ENCODE measurements at places on chromosomes 11 and 22.

DNA sequence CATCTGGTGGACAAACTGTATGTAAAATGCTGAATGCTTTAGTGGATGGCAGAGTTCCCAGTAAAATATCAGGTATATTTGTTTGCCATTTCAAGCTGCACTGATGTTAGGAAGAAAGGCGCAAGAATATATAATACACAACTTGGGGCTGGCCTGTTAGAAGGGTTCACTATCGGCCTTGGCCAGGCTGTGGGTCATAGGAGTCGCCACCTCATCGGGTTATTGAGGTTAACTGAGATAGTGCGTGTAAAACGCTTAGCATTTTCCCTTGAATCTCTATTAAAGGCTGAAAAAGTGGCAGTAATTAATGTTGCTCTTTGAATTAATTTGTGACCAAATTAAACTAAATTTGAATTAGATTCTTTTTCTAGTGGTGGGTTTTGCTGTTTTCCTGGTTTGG, 5.1 kb downstream of the FAM118A start:
- no peak for DNase-seq

GRCh38 chr11:117814766-117815261, 9.7 kb downstream of the FXYD2 start:
- no peak for DNase-seq

DNA sequence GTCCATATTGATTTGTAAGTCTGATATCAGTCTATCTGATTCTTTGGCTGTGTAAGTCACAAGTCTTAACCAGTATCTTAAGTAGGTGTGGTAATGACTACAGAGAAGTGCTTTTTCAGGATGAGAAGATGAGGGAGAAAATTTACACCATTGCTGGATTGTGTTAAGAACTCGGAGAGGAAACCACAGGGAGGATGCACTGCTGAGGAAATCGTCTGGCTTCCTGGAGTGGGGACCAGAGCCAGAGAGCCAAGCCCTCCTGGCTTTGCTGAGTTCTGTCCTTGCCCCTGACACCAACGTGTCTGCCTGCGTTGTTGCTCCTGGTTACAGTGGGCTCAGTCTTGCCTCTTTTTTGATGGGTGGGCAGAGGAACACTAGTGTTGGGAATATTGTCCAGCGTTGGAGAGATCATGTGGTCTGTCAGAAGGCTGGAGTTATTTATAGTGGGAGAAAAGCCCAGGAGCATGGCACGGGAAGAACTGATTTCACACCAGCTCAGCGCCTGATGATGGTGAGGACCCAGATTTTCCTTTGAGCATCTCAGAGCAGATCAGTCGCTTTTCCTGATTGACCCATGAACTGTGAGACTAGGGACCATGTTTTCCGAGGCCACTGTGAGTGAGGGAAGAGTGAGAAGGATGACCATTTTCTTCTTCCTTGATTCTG, 29.6 kb downstream of the MARK2 start:
- no peak for DNase-seq

DNA sequence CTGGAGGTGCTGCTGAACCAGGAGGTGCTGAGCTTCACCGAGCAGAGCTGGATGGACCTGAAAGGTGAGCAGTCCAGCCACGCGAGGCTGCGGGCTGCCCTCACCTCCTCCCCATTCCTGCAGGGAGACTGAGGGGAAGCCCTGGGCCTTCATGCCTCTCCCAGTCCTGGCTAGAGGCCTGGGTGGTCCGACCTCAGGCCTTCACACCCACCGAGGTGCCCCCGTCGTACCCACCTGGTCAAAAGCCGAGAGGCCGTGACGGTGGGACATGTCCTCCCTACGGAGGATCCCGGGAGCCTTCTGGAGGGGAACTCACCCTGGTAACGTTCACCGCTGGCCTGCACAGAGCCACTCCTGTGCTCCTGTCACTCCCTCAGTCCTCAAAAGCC, 5.1 kb downstream of the SUSD2 start:
- no peak for DNase-seq

DNA sequence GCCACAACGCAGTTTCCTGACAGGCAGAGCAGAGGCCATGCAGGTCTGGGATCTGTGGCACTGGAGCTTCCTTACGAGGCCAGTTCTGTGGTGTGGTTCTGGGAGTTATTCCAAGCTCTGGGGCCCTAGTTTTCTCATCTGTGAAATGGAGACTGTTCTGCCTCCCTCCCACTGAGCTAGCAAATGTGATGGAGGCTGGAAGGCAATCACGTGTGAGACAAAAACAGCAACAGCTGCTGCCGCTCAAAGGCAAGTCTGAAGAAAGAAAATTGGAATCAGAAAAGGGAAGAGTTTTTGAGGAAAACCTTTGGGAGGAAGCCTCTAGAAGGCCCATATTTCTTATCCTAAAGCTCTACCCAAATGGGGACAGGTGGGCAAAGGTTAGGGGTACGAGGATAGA, 8.3 kb upstream of the RIC3 start:
- DNase-seq = no peak

DNA sequence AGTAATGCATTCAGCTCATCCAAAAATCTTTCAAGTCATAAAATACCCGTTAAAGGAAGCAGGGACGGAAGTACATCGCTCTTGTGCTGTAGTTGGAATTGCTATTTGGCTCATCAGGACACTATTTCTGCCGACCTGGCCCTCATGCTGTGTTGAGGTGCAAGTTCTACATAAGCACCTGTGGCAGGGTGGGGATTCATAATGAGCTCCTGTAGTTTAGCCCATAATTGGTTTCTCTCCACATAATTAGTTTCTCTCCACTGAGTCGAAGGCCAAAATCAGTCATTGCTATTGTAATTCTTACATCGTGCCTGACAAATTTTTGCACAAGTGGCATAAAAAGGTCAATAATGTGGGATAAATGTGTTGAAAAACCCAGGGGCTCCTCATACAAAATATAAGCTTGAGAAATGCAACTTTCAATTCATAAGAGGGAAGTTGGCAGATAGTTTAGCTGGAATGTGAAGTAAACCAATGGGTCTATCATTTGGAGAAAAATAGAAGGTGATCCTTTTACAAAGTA, 14.9 kb upstream of the ISX start:
- DNase-seq = no peak

GRCh38 chr11:42768576-42768975, 543.2 kb upstream of the API5 start:
- DNase-seq = no peak

- DNase-seq = peak; percentile 89
Measured at GRCh38 chr22:36331306-36331911, 56.4 kb downstream of the MYH9 start.

DNA sequence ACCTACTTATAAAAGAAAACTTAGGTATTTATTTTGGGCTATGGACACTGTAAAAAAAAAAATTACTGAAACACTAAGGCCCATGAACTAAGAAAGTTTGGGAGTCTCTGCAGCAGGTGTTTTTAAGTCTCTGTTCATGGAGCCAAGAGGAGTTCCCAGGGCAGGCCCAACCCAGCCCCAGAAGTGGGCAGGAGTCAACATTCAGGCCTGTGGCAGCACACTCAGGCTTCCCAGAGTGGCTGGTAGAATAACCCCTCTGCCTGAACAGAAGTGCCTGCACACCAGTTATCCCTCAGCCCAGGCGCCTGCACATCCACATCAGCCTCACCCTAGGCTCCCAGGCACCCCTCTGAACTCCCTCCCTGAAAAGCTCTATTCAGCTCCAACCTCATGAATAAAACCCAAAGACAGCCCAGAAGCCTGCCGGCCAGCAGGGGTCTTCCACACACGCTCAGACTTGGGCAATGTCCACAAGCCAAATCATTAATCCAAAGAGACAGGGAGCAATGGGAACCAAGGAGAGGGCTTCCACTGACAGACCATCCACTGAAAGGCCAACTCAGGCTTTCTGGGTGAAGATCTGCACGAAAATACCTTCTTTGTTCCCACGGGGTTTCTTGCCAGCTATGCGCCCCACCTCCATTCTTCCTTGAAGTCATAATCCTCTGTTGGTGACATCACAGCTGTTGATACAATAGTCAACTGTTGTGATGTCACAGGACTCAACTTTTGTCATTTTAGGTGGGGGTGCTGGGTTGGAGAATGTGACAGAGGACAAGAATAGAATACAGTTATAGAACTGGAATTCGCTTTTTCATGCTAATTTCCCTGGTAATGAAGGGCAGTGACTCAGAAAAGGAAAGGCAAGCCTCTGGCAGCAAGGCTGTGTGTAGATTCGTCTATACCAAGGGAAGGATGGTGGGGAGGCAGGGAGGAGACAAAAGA, 83.7 kb downstream of the RPL27A start:
- DNase-seq = no peak

DNA sequence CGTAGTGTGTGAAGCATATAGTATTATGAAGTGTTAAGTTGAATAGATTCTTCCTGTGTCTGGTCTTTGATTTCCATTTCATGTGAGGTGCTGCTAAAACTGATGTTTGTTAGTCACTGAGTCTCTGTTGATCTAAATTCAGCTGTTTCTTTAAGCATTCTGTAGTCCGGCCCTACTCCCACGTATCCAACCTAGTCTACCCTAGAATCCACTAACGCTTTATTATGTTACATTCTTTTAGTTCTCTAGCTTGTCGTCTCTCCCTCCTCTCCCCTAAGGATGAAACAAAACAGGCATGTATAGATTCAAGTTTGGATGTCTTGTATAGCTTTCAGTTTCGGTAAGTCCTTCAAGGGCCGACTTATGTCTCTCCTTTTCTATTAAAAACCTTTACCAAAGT, 4.1 kb downstream of the WEE1 start:
- no peak for DNase-seq

- DNase-seq = no peak
Measured at GRCh38 chr22:38172832-38173640, 8.6 kb downstream of the PLA2G6 start.

- no peak for DNase-seq
Measured at GRCh38 chr11:95231881-95232605, 1.0 kb upstream of the SESN3 start.

- DNase-seq = no peak
Measured at GRCh38 chr11:100182927-100183326, 504.2 kb upstream of the ARHGAP42 start.

GRCh38 chr11:95577716-95578460, 211.7 kb downstream of the FAM76B start:
- no peak for DNase-seq

GRCh38 chr22:24107661-24108060, 73.6 kb upstream of the SUSD2 start:
- DNase-seq = peak; percentile 5

DNA sequence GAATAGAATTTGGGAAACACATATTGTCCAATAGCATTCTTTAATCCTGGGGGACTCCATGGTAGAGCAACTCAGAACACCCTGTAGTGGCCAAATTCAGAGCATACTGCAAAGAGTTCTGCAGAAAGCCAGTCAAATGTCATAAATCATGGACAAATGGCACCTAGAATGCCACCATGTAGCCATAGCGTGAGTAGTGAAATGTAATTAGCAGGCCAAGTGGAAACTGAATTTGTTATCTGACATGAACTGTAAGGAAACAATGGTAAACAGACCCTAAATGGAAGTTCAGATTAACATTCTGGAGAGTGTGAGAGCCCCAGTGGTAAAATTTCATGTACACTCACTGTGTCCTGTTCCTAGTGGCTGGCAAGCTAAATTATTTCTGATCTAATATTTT, 7.0 kb upstream of the PRSS23 start:
- no peak for DNase-seq

GRCh38 chr11:74474316-74474715, 7.0 kb upstream of the KCNE3 start:
- DNase-seq = no peak

DNA sequence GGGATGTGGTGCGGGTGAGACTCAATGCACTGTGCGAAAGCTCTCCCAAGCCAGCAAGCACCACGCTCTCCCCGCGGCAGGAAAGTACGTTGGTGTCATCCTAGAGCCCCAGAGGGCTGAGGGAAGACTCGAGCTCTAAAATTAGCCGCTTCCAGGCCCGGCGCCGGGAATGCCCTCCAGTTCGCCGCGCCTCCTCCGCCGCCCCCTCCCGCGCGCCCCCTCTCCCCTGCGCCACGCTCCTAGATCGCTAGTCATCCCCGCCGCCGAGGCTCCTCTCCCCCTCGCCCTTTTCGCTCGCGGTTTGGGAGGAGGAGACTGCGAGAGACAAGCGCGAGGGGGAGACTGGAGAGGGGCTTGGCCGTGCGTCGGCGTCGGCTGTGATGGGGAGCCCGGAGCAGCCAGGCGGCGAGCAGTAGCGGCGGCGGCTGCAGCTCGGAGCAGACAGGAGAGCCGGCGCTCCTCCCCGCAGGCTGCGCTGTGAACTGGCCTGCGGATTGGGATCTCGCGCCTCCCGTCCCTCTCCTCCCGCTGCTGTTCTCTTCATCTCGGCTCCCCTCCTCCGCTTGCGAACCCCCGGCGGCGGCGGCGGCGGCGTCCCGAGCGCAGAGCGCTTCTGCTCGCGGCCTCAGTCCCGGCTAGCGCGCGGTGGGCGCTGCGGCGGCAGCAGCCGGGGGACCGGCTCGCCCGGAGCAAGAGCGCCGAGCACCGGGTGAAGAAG, at the start of gene FAT3:
Gene FAT3 (plus strand): TSS at position 412 of the 718 bp plus-strand sequence. CDS start 127,295 bp downstream, outside the sequence.
- DNase-seq = no peak

DNA sequence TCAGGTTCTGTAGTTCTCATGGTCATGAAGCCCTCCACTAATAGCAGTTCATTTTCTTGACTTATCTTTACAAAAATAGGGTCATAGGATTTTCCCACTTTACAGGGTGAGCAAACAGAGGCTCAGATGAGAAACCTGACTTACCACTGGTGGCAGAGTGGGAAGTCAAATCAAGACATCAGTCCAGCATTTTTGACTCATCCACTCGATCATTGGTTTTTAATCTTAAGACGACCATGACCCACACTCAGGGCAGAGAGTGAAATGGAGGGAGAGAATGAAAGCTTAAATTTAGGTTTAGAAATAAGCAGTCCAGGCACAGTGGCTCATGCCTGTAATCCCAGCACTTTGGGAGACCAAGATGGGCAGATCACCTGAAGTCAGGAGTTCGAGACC, 42.1 kb downstream of the RTL6 start:
- DNase-seq = no peak

DNA sequence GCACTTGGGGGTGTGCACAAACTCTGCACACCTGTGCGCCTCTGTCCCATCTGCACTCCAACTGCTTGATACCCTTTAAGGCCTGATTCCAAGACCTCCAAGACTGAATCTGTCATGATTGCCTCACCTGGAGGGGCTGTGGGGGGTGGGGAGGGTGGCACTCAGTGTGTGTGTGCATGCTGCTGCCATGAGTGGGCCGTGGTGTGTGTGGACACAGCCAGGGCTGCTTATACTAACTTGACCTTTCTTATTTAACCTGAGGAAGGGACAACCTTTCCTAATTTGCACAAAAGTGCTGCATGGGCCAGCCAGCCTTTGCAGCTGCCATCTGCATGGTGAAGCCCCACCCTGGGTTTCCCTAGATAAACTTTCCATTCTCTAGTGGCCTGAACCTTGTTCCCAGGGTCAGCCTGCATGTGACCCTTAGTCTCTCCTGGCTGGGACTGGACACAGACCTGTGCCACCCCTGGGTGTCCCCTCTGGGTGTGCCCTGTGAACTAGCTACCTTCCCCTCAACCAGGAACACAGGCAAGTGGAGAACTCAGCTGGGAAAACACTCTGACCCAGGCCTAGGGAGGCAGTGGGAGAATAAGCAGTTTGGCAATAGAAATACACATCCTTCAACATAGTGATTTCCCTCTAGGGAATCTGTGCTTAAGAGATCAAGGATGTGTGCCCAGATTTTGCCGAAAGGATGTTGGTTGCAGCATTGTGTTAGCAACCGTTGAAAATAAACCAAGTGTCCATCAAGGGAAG, 45.4 kb upstream of the DKK3 start:
- DNase-seq = no peak

- DNase-seq = no peak
Measured at GRCh38 chr11:66844496-66845142, 1.4 kb downstream of the RCE1 start.

GRCh38 chr11:28820296-28820989, 712.3 kb downstream of the METTL15 start:
- no peak for DNase-seq

- DNase-seq = no peak
Measured at GRCh38 chr11:132992838-132993631, 539.3 kb downstream of the OPCML start.

- no peak for DNase-seq
Measured at GRCh38 chr11:13287681-13288080, 10.1 kb downstream of the BMAL1 start.
